ENCODE measurements at places on chromosomes 2 and 18.

DNA sequence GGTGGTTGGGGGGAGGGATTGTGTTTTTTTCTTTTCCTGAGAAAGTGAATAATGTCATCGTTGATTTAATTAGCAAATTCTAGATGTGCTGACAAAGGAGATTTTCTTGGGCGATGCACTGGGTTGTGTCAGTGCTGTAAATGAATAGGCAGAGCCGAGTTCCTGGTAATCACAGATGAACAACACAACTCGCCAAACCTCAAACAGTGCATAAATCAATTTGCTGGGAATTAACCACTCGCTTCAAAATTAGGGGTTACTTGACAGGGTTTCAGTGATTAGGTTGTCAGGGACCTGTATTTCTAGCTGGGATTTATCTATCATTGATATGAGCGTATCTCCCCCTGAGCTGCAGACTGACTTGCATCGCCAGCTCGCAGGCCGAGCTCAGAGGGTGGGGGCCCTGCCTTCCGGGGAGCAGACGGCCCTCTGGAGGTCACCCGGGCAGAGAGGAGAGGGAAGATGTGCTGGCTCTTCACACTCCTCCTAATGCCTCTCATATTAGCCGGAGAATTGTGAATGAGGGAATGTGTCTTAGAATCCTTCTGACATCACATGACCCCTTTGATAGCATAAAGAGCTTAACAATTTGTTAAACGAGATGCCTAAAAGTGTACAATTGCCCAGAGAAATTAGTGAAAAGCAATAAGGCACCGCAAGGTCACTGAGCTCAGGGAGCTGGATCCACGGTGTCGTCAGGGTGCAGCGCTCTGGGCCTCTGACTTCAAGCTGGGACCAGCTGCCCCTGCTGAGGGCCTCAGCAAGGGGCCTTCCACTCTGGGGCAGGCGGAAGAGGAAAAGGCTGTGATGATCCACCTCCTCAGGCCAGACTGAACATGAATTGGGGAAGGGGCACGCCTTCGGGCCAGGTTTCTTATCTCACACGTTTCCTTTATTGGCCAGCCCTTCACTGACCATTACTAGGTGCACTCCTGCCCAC, 48.9 kb downstream of the SMIM21 start:
- no peak for DNase-seq

DNA sequence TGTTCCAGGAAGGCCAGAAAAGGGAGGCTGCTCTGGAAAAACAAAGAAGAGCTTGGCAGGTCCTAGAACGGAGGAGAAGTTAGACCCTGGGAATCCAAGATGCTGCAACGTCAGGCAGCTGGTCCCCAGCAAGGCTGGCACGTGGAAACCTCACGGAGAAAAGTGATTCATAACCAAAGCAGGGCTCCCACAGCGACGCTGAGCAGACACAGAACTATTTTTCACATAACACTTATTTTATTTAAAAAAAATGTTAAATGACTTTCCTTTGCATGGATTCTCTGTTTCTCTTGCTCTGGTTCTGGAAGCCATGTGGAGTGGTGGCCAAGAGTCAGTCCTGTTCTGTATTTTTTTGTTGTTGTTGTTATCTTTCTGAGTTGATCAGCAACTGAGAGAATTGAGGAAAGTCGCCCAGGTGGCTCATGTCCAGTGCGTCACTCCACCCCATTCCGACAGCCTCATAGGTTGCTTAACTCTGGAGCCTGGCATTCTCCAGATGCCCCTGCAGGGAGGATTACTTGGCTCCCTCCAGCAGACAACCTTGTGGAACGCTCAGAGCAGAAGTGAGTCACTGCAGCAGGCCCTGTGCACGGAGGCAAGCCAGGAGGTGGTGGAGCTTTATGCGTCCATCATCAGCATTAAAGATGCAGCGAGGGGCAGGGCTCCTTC, 229.9 kb upstream of the HDAC4 start:
- DNase-seq = no peak

DNA sequence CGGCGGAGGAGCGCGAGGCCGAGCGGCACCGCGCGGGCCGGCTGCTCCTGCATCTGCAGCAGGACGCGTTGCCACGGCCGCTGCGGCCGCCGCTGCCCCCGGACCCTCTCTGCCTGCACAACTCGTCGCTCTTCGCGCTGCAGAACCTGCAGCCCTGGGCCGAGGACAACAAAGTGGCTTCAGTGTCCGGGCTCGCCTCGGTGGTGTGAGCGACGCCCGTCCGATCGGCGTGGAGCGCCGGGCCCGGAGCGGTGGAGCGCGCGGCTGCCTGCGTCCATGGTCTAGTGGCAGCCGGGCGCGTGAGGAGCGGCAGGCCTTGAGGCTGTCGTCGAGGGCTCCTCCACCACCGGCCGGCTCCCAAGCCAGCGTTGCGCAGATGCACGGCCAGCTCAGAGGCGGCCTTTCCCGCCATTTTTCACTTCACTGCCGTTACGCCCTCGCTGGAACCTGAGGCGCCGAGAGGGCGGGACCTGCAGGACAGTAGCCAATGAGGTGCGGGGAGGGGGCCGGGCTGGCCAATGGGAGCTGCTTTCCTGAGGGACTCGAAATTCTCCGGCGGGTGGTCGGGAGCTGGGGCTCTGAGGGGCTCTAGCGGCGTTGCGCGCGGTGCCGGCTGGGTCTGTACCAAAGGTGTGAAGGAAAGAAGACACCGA, 1.9 kb downstream of the TLX2 start:
- peak; percentile 80 for DNase-seq

DNA sequence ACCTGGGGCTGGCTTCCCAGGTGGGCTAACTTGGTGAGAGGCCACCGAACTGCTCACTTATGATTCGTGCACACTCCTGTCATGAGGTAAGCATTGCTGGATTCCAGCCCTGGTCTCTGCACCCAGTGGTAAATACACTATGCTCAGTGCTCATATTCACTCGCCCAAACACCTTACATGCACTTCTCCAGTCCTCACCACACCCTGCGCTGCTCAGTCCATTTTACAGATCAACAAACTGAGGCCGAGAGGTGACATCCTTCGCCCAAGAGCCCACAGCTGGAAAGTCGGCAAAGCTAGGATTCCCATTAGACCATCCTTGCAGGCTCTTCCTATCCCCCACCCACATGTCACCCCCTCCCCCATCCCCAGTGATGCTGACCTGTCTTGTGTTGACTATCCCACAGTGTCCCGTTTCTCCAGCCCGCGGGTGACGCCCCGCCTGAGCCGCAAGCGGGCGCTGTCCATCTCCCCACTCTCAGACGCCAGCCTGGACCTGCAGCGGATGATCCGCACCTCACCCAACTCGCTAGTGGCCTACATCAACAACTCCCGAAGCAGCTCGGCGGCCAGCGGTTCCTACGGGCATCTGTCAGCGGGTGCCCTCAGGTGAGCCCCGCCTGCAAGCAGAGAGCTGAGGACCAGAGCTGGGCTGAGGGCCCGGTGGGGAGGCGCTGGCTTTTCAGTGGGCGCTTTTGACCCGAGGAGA, 232.8 kb downstream of the GLI2 start:
- DNase-seq = no peak

- no peak for DNase-seq
Observed at GRCh38 chr2:39786761-39787522, 7.9 kb upstream of the THUMPD2 start.

- no peak for DNase-seq
Observed at GRCh38 chr2:42771546-42772153, 7.7 kb upstream of the OXER1 start.

DNA sequence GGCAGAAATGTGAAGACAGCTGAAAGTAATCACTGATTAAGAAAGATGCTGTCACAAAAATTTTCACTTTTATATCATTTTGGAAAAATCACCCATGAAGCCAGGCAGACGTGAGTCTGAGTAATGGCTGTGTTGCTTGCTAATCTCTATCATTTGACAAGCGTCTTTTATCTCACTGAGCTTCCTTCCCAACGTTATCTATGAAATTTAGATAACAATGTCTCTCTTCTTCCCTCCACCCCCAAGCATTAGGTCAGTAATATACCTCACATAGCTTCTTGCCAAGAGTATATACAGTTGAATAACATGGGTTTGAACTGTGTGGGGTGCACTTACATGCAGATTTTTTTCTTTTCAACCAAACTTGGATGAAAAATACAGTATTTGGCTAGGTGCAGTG, 388.6 kb upstream of the NRXN1 start:
- DNase-seq = no peak

GRCh38 chr2:112836695-112837117, at the start of gene IL1B:
Gene IL1B (minus strand): TSS chr2:112836779. CDS start chr2:112836229, 550 bp downstream.
- DNase-seq = no peak

- no peak for DNase-seq
Observed at GRCh38 chr2:128681507-128681906, 362.8 kb upstream of the HS6ST1 start.

DNA sequence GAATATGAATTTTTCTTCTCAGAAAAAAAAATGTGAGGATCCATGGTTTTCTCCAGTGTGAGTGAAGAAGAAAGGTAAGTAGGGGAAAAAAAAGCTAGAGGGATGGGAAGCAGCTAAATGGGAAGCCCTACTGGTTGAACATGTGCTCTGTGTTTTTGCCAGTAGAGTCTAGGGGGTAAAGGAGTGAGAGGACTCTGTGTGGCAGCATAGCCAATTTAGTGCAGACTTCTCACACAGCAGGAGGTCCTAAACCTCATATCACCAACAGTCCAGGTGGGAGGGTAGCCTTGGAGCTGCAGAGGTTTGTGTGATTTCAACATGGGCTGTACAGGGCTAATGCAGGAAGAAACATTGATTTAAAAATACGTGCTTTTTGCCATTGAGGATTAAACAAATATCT, 334.5 kb upstream of the SPHKAP start:
- DNase-seq = no peak

GRCh38 chr2:238689331-238689730, 158.6 kb upstream of the TWIST2 start:
- DNase-seq = no peak

- peak; percentile 73 for DNase-seq
Observed at GRCh38 chr2:96556441-96557330, 20.1 kb downstream of the ARID5A start.
